ENCODE measurements at places on chromosomes 12 and 14.

DNA sequence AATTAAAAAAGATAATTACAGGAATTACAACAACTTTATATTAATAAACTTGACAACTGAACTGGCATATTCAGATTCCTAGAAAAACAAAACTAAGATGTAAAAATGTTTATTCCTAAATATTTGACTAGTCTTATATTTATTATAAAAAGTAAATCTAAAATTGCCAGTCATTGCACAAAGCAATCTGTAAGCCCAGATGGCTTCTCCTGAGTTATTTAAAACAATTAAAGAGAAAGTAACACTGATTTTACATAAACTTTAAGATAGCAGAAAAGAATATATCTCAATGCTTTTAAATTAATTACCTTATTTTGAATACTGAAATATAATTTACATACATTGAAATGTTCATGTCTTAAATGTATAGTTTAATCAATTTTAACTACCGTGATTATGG lies 434.1 kb upstream of the RPL10L start:
- DNase-seq: no peak

GRCh38 chr12:6392504-6392903 lies 8.5 kb downstream of the LTBR start:
- no peak for DNase-seq

DNA sequence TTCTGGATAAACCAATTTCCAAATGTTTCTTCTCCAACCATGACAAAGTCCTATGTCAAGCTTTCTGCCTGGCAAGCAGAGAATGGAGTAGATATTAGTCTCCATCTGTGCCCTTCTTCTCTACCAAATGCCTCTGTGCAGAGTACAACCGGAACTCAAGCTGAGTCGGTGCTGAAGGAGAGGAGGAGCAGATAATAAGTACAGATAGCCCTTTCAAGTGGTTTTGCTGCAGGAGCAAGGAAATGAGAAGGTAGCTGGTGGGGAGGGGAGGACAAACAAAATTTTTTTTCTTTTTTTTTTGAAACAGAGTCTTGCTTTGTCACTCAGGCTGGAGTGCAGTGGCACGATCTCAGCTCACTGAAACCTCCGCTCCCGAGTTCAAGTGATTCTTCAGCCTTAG lies 14.2 kb upstream of the HELB start:
- DNase-seq: no peak

GRCh38 chr14:35553808-35554207 lies 19.8 kb downstream of the INSM2 start:
- DNase-seq: no peak

Measured in foreskin melanocyte (primary cell).